D721Med (cell line): ENCODE measurements at places on chromosomes 1 and 21.

- DNase-seq, result no peak
Measured at GRCh38 chr1:213821943-213822334, 165.8 kb upstream of the PROX1 start.

GRCh38 chr1:228333739-228334115, 72.9 kb downstream of the TRIM11 start:
- DNase-seq, result no peak

DNA sequence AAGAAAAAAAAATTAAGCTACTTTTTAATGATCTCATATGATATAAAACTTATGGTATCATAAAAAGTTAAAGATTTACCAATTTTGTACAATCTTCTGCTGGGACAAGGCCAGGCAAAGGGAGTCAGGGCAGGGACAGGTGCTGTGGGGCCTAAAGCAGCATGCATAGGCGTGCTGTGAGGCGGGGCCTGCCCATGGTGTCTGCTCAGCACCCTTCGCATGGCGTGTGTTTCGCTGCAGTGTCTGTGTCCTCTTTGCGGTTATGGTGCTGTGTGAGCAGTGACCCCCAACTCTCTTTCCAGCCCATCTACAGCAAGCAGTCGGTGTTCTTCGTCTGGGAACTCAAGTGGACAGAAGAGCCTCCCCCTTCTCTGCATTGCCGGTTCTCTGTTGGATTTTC, 13.4 kb upstream of the PWP2 start:
- no peak for DNase-seq

- DNase-seq, result peak; percentile 24
Measured at GRCh38 chr1:238951809-238952208, 434.6 kb upstream of the CHRM3 start.

GRCh38 chr1:41698916-41699860, 214.7 kb upstream of the EDN2 start:
- no peak for DNase-seq

DNA sequence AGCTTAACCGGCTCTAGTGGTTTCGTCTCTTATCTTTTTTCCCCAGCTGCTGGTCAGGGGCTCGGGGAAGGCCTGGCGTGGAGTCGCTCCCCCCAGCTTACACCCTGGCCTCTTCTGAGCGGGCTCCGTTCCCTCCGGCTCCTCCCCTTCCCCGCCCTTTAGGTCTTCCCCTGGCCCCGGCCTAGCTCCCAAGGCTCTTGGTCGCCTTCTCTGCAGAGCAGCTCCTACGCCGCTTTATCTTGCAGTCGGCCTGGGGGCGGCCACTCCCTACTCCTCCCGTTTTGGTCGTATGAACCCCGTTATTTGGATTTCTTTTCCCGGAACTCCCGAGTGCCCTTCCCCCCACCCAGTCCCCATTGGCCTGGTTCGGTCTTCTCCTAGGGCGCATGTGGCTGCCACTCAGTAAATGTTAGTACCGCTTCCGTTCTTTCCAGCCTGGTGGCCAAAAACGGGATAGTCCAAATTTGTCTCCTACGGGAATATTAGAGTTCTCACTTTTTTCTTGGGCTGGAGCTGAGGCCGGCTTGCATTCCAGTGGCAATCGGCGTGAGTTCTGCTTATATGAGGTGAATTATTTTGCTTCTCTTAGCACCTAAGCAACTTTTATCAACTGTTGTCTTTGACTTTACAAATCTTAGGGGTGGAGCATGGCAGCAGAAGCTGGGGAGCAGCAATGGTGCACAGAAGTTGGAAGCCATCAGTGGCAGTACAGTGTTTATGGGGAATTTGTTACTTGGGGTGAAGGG, 467 bp downstream of the THRAP3 start:
- DNase-seq, result peak; percentile 73

- DNase-seq, result no peak
Measured at GRCh38 chr21:42478504-42478903, 17.5 kb downstream of the RSPH1 start.

DNA sequence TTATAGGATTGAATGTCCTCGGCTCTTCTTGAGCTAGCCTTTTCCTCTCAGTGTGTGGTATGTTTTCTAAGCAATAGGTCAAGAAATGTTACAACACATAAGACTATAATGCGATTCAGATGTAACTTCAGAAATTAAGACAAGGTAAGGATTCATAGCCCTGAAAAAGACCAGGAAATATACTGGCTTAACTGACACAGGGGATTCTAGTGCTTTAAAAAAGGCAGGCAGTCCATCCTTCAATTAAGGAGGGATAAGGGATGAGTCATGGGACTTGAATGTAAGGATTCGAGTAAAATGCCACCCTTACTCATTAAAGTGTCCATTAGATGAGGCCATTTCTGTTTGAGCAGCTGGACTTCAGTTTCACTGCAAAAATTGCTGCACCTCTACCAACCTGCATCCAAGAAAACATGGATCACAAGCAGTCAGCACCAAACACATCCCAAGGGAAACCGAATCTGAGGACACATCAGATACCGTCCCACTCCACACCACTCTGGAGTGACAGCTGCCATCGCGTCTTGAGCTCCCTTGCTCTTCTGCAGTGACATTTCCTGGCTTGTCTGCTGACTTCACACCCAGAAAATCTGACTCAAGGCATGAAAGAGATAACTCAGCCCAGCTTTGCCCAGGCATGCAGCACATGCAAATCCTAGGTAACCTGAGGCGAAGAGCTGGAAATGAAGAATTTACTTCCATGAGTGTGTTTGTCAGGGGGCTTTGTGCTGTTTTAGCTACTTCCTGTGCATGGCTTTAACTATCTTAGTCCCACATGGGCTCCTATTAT, 37.8 kb downstream of the NGF start:
- DNase-seq, result no peak

DNA sequence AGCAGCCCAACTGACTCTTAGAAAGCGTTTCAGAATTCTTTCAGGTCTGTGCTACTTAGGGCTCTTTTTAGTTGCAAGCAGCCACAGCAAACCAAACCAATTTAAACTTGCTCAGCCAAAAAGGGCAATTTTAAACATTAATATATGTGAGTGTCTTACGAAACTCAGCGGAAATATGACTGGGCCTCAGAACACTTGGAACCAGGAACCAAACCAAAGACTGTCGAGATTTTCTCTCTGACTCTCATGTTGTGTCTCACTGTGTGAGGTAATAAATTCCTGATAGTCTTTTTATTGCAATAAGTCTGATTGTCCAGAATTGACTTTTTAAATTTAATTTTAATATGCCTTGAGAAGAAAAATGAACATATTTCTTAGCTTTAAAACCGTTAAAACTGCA, 122.3 kb downstream of the SYF2 start:
- no peak for DNase-seq

DNA sequence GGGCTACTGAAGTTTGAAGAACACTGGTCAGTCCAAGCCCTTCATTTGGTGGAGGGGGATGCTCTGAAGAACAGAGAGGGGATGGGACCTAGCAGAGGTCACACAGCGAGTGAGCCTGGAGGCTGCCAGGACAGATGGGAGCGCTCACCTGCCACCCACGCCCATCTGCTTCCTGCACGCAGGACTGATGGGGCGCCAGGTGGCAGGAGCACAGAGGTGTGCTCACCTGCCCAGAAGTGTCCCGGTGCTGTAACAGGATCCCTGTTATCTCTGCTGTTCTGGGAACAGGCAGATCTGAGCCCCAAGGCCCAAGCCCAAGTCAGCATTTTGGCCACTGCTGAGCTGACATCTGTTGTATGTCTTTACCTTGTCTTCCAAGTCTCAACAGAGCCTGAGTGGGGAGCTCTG, 40.5 kb downstream of the EPHB2 start:
- DNase-seq, result no peak

DNA sequence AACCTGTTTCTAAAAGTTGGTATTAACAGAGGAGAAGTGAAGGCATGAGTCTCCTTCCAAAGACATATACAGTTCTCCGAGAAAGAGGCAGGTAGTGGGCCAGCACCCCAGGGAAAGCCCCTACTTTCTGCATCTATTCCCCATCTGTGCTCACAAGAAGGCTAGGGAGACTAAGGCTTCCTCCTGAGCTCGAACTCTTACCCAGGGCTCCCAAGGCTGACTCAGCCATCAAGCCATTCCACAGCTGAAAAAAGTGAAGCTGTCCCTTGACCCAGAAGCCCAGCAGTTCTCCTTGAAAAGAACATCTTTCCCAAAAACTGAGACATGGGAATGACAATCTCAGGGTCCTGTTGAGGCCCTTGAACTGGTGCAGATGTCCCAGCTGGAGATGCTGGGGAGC, 1.9 kb upstream of the PADI3 start:
- DNase-seq, result no peak

- DNase-seq, result no peak
Measured at GRCh38 chr1:230392536-230392909, 33.6 kb downstream of the PGBD5 start.

- DNase-seq, result no peak
Measured at GRCh38 chr1:27891196-27891889, 19.0 kb downstream of the THEMIS2 start.

DNA sequence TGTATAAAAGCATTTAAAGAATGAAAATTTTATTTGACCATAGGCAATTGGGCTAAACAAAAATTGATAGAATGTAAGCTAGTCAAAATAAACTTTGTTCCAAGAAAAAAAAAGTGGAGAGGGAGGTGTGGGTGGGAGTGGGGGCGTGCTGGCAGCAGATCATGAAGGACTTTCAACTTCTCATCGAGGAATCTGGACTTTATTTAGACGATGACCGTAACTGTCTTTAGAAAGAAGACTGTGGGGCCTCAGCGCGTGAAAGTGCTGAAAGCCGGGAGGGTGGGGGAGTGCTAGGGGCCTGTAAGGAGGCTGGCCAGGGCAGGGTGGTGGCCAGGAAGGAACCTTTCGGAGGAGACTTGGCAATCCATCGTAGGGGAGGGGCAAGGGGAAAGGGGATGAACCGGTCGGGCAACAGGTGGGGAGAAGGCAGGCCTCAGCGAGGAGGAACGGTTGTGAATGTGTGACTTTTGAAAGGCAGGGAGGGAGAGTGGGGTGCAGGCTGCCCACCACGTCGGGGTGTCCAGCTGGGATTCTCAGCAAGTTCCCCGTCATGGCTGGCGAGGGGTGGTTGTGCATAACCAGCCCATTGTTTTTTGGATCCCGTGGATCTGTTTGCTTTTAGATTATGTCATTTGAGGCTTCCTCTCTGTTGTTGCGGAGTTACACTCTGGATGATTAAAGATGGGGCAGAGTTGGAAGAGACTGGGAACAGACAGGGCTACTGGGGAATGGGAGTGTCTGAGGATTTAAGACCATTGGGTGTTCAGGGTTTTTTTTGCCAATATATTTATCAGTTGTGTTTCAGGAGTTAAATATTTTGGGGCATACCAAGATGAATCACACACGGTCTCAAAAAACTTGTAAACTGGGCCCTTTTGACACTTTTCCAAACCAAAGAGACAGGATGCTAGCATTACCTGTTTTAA, 35.5 kb downstream of the HUNK start:
- DNase-seq, result no peak

- no peak for DNase-seq
Measured at GRCh38 chr1:211469938-211470529, 21.9 kb downstream of the RD3 start.

DNA sequence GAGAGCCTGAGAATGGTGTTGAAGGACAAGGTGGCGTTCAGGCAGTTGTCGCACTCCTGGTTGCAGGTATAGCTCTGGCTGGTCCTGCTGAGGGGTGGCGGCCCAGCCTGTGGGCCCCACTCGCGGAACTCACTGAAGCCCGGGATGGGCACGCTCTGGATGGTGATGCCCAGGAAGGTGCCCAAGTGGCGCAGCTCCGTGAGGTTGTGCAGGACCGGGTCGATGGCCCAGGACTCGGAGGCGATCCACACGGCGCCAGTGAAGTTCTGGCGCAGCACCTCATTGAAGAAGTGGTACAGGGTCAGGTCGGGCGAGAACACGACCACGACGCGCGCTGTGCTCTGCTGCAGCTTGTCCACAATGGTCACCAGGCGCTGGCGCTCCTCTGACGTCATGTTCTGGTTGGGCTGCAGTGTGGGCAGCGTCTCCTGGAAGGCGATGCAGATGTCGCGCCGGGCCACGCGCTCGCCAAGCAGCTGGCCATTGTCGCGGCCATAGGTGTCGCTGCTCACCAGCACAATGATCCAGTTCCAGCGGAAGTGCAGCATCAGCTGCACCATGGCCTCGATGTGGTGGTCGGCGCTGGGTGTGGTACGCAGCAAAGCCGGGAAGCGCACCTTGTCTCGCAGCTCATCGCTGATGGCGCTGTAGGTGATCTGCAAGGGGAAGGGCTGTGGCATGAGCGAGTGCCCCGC, 5.0 kb downstream of the TAS1R2 start:
- no peak for DNase-seq

DNA sequence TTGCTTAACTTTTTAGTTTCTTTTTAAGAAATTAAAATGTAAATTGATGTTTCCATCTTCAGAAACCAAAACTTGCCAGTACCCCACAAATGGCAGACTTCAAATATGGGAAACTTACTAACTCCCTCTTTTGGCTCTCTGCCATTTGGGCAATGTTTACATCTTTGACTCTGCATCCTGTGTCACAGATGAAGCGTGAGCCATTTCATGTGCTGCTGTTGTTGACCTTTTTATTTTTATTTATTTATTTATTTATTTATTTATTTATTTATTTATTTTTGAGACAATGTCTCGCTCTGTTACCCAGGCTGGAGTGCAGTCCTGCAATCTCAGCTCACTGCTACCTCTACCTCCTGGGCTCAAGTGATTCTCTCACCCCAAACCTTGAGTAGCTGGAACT, 16.0 kb upstream of the COG2 start:
- no peak for DNase-seq

DNA sequence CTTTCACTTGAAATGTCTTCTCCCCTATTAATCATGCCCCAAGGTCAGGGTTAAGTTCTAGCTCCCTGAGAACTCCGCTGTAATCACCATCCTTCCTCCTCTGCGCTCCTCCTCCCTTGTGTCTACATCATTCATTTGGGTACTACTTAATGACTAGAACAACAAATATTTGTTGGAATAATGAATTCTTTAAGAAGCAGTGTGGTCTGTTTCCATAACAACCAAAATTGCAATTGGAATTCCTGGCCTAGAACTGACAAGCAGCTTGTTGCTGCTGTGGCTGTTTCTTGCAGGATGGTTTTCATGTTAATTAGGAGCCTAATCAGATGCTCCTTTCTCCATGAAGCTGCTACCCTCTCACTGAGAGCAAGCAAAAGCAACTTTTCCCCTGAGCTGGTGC, 192.5 kb downstream of the ZZZ3 start:
- DNase-seq, result no peak

GRCh38 chr1:14142397-14143100, 442.6 kb downstream of the PRDM2 start:
- DNase-seq, result no peak
